Stimulated activated CD4-positive, alpha-beta T cell treated with anti-CD3 and anti-CD28 coated beads, TNF-alpha, amount 100 ng/mL, for 1 hour (primary cell): ENCODE measurements at places on chromosomes 7 and 10.

- DNase-seq, result no peak
Measured at GRCh38 chr7:50531401-50531911, 33.7 kb downstream of the DDC start.

DNA sequence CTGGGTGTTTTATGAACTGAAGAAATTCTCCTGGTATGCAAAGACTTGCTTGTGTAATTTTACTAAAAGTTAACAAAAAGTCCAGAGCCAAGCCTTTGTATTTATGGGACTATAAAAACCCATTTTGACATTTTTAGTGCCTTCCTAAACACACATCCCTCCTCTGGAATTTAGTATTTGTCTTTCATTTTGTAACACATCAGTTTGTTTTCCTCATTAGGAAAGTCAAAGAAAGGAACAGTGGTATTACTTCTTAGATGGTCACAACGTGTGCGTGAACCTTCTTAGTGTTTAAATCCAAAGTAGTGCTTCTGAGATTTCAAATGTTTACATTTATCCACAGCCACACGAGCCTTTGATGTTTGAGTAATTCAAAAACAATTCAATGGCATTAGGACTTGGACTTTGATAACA lies 103.2 kb upstream of the TMEM106B start:
- DNase-seq, result no peak

DNA sequence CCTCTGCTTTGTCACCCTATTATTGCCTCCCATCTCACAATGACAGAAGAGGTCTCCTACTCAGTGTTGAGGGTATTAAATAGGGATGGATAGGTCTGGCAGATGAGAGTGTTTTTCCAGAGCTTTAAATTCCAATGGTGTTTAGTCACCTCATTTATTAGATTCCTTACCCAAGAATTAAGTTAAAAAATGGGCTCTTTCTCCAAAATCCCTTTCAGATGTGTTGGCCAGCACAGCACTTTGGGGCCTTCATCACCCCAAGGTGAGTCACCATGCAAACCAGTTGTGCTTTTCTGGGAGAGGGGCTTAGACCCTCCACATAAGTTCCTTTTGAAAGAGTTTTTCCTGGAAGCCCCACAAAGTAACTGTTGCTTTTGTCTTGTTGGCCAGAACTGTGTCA lies 78.4 kb downstream of the CYP26A1 start:
- DNase-seq, result no peak

DNA sequence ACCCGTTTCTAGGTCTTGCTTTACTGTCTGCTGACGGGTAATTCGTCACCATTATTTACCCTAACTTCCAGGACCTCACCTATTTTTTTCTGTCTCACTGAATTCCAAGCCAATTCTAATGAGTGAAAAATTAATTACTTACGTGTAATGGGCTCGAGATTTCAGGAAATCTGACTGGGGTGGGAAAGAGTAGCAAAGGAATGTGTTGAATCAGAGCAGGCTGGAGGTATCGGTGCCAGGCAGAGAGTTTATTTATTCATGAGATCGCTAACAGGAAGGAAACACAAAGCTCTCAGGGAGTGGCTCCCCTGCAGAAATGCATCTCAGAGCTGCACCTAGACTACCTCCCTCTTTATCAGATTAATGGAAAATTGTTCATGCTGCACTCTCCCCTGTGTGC lies 4.0 kb upstream of the DIP2C start:
- no peak for DNase-seq

DNA sequence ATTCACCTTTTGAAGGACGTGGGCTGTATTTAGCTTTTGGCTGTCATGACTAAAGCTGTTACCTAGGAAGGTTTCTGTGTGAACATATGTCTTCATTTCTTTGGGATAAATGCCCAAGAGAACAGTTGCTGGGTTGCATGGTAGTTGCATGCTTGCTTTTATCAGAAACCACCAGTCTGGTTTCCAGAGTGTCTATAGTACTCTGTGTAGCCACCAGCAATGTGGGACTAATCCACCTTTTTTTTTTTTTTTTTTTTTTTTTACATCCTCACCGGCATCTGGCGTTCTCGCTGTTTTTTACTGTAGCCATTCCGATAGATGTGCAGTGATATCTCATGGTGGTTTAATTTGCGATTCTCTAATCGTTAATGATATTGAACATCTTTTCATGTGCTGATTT lies 297.8 kb downstream of the SDK1 start:
- DNase-seq, result no peak

GRCh38 chr7:129386506-129386905 lies 47.7 kb upstream of the STRIP2 start:
- DNase-seq, result no peak

GRCh38 chr7:156963472-156963871 lies 14.0 kb downstream of the NOM1 start:
- no peak for DNase-seq

DNA sequence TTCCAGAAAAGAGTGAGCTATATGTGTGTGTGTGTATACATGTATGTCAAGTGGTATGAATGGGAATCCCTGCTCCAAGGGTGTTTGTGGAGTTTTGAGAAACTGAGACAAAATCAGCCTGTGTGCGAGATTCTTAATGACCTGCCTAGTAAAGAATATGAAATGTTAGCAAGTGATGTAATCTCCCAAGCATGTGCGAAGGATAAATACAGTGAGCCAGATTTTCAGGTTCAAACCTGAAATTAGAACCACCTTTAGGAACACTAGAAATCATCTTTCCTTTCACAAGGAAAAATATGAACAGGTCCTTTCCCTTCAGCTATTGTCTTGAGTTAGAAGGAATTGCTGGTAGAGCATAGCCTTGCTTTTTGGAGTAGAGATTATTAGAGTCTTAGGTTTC lies 457.6 kb downstream of the LRMDA start:
- no peak for DNase-seq

- no peak for DNase-seq
Measured at GRCh38 chr7:77866786-77867536, 68.4 kb downstream of the PHTF2 start.

GRCh38 chr10:78199759-78200158 lies 166.1 kb downstream of the RPS24 start:
- no peak for DNase-seq

DNA sequence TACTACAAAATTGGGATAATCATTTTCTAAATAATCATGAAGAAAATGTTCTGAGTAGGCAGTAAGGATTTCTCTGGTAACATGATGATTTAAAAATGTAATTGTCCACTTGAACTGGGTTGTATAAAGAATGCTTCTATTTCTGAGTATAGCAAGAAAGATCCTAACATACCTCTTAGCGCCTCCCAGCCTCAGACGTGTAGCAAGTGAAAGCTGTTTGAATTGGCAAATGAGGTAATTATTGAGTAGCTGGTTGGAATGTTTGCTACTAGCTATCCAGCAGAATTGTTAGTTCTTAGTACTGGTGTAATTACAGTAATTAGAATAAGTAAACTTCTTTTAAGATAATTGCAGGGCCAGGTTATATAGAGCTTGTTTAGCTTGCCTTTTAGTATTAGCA lies 47.9 kb downstream of the SEPTIN7 start:
- DNase-seq, result no peak

GRCh38 chr10:79139124-79139835 lies 70.5 kb downstream of the ZMIZ1 start:
- DNase-seq, result no peak

DNA sequence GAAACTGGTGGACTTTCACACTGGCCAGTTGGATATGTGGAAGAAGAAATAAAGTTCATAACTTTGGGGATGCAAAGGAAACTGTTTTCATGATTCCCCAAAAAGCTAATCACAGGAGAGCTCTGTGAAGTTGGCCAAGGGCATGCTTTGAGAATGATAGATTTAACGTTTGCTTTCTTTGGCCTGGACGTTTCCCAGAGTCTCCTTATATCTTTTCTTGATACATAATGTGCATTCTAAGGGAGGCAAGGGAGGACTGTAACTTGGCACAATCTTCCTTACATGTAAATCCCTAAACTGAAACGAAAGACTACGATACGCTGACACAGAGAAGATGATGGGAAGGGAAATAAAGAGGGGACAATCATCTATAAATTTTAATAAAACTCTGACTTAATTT lies 176.5 kb upstream of the INHBA start:
- no peak for DNase-seq

DNA sequence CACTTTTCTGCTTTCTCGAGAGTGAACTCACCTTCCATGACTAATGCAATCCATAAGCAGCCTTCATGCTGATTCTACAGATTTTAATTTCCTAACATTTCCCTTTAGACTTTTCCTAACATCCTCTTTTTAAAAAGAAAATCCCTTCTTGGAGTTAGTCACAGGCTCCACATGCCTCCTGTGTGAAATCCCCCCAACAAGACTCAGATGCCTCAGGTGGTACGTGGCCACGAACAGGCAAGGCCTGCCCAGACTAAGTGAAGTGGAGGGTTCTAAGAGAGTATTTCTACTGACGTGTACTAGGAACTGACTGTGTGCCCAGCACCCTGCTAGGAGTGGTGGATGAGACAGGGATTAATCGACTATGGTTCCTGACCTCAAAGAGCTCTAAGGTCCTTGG lies 125.9 kb upstream of the HPS1 start:
- DNase-seq, result no peak
